ENCODE measurements at places on chromosomes 3 and 15.

GRCh38 chr15:46278486-46279090, 643.8 kb downstream of the SQOR start:
- no peak for DNase-seq

GRCh38 chr3:145959457-145960088, 201.4 kb downstream of the PLOD2 start:
- DNase-seq, result no peak

GRCh38 chr15:51447855-51448621, 106.6 kb downstream of the GLDN start:
- no peak for DNase-seq

GRCh38 chr3:194612221-194612620, 21.0 kb downstream of the TMEM44 start:
- no peak for DNase-seq

DNA sequence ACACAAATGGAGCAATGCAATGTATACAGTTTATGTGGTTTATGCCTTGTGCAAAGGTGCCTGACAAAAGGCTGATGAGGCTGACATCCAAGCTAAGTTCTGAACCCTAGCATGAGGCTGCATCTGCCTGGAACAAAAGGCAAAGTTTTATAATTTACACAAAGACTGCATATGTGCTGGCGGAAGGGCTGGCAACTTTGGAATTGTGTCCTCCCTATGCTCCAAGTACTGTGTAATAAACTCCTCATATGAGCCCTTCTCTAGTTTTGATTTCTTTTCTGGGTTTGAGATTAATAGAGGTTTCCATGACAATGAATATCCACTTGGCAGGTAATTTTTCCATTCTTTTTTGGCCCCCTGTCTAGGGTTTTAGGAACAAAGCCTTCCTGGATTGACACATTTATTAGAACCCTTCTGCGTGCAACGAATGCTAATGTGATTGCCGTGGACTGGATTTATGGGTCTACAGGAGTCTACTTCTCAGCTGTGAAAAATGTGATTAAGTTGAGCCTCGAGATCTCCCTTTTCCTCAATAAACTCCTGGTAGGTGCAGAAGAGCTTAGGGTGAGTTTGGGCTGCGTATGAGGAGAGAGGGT, 10.8 kb downstream of the PLA1A start:
- no peak for DNase-seq

GRCh38 chr3:3753416-3753815, 45.8 kb upstream of the LRRN1 start:
- DNase-seq, result no peak

- no peak for DNase-seq
Measured at GRCh38 chr3:129182390-129183185, 1.1 kb downstream of the CNBP start.

GRCh38 chr15:81235276-81236123, 38.8 kb downstream of the IL16 start:
- no peak for DNase-seq

DNA sequence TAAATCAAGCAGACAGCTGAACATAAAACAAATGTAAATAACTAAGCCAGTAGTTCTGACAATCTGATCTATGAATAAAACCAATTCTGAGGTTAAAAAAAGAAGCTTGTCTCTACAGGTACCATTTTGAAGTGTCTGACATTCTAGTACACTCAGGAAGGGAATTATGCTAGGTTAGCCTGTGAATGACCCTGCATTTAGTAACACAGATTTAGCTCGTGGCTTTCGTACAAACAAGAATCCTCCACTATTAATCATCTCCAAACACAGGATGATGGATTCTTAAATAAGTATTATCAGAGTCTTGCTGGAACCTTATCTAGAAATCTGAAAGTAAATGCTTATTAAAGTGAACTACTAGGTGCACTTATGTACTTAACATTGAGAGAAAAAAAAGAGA, 1120.1 kb downstream of the ROBO1 start:
- DNase-seq, result no peak

GRCh38 chr3:152737021-152737908, 97.7 kb upstream of the P2RY1 start:
- DNase-seq, result no peak

DNA sequence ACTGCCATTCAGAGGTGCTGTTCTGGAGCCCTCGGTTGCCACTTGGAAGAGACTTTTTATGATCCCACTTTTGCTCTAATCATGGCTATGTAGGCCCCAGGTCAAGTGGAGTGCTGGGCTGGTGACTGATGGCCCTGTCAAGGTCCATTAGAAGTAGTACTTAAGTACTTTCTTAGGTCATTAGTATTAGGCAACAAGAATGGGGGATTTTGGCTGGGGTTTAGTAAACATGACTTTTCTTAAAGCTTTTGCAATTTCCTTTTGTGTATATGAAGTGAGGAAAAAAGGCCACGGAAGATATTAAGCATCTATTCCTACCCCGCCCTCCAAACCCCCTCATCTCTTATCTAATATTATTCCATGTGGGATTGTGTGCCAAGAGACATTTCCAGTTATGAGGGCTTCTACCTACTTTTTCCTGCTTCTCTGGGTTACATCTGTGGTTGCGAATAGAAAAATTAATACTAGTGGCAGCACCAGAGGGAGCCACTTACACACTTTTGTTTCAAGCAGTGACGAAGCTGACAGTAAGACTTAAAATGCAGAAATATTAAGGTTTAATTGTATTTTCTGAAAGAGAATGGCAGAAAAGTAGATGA, 13.9 kb downstream of the NLGN1 start:
- DNase-seq, result peak; percentile 77

DNA sequence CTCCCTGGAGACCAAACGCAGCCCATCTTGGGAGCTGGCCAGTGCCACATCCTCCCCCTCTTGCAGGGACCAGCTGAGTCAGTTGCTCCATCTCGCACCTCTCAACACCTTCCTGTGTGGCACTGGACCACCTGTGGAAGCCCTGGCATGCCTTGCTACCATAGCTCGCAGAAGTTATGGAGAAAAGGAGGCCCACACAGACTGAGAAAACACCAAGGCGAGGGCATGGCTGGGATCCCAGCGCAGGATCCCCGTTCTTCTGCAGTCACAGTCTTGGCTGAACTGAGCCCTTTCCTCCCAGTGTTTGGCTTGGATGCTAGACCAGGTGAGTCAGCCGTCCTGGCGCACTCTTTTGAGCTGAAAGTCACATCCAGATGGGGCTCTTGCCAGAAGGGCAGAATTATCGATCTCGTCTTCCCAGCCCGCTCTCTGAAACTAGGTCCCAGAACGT, 46.9 kb downstream of the CHRD start:
- DNase-seq, result no peak

GRCh38 chr3:76456322-76456721, 583.6 kb upstream of the ROBO2 start:
- DNase-seq, result no peak

DNA sequence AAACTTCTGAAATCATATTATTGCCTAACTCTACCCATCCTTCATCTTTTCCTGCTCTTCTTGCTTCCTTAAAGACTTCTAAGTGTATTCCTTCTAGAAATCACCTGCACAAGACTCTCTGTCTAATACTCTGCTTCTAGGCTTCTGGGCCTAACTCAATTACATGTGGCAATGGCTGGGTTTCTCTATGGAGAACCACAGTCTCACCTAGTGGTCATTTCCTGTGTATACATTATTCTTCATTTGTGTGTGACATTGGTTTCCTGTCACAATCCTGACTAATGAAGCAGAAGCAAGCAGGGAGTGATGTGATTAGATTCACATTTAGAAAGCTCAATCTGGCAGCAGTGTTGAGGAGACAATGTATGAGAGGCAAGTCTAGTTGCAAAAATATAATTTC, 16.9 kb upstream of the CLDN1 start:
- DNase-seq, result no peak

Measured in hippocampal formation (tissue), 2 donors.